ENCODE measurements at places on chromosomes 5 and 9. TPM values are rescaled to one million over a fixed set of nuclear protein-coding genes. Genes with fewer than 3 reads are reported as not detected.
A peak's percentile ranks its signal among the peaks of the same experiment; 100 is the strongest.

DNA sequence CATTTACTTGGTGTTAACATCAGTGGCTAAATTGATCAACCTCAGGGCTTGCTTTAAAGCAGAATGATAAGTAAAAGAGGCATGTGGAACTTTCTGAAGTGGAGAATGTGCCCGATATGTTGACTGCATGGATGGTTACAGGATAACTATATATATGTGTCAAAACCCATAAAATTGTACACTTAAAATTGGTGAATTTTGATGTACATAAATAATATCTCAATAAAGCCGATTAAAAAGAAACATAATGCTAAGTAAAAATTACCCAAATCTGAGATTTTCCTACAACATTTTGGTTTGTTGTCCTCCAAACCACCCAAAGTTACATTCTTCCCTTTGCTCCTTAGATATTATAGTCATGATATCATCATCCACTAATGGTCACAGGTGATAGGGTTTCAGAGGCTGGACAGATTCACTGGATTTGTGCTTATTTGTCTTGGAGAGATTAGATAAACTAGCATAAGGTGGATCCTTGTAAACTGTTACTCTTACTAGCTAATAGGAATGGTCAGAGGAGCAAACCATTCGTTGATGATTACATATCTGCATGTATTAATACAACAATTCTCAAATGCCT, 119.7 kb upstream of the RPS23 start:
- DNase-seq, result peak; percentile 49

- peak; percentile 44 for DNase-seq
Observed at GRCh38 chr9:126986506-126986951, 71.9 kb downstream of the RALGPS1 start.

- DNase-seq, result no peak
Observed at GRCh38 chr5:56639476-56639875, 175.9 kb upstream of the MAP3K1 start.

DNA sequence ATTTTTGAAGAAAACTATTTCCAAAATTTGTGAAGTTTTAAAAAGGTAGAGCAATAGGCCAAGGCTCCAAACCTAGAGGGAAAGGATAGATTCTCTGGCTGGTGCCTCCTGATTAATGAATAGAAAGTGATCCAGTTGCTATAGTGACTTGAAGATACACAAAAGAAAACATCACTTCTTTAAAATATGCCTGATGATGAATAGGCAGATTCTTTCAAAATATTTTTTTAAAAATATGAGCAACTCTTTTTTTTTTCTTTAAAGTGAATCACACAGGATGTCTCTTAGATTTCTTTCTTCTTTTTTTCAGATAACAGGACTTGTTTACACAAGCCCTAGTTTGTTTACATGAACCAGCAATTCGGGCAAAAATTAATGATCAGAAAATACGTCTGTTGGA, 124.4 kb downstream of the RFK start:
- peak; percentile 54 for DNase-seq

Gene FIBCD1
- 1.8 TPM for polyA plus RNA-seq

Gene PCDHGB2
- 0.46 TPM for polyA plus RNA-seq

Gene DNAJB5
- 3.4 TPM for polyA plus RNA-seq

Gene C7
- not detected for polyA plus RNA-seq

Gene TRMO
- polyA plus RNA-seq, result 11.0 TPM

Data from mammary epithelial cell (primary cell).